Right atrium auricular region (tissue), 2 donors: ENCODE measurements at places on chromosomes 5 and 9. TPM values are rescaled to one million over a fixed set of nuclear protein-coding genes. Genes with fewer than 3 reads are reported as not detected.

Gene GPX3
- 2,222 TPM for total RNA-seq

Gene FGF10
- 0.75 TPM for total RNA-seq

Gene AMACR
- 12.6 TPM for total RNA-seq

DNA sequence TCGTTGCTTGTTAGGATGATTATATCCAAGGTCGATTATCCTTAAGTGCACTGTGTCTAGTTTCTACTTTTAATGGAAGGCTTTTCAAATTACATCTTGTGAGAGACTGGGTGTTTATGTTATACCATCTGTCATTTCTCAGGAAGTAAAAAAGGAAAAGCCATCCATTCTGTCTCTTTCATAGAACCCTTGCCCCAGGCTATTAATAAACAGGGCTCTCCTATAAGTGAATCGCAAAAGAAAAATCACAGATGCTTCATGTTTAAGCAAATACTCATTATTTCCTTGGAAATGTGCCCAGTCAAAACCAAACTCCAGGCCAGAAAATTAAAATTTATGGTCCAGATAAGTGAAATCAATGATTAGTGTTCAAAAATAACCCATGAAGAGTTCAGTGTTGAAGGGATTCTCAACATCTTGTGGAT lies 58.1 kb downstream of the STARD4 start:
- DNase-seq, result no peak
- H3K27me3 ChIP-seq, result no peaks in the 10 kb centered on the region
- H3K4me1 ChIP-seq, result no peaks in the 10 kb centered on the region
- no peaks in the 10 kb centered on the region for H3K36me3 ChIP-seq
- H3K4me3 ChIP-seq, result no peak overlapping the region

DNA sequence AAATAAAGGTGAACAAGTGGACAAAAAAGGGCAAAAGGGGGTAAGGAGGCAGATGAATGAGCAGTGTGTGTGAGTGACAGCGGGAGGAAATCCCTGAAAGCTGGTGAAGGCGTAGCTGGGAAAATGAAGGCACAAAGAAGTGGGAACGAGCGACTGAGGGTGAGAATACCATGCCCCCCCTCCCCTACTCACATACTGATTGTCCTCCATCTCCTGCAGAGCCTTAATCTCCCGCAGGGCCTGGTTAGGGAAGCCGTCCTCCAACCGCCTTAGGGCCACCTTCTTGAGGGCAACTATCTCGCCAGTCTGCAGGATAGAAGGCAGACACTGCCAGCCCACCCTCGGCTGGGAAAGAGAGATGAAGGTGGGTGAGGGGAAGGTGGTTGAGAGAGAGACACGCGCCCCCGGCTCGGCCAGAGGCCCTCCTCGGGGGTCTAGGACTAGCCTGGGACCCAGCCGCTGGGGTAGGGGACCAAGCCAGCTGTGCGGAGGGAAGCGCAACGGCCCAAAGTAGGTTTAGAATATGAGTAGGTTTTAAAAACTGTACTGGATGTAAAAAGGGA lies 522 bp downstream of the CDK20 start:
- peaks cover 11% of the 10 kb centered on the region for H3K36me3 ChIP-seq
- H3K4me1 ChIP-seq, result peaks cover 22% of the 10 kb centered on the region
- DNase-seq, result no peak
- no peaks in the 10 kb centered on the region for H3K27me3 ChIP-seq
- H3K4me3 ChIP-seq, result peak overlapping the region; percentile 64
- H3K27ac ChIP-seq, result peak overlapping the region; percentile 67

DNA sequence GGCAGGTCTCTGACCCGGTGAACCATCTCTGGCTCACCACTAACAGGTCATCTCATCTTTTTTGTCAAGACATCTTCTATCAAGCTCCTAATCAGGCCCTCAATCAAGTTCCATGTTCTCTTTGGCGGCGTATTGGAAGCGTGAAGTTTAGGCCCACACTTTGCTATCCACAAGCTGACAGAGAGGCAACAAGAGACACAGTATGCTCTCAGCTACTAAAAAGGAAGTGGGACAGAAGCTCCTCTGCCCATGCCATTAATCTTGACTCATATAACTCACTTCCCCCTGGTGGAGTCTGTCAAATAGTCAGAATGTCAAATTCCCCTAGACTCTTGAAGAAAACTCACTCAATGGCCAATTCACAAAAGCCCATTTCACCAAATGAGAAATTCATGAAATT lies 77.6 kb upstream of the TMC1 start:
- H3K27me3 ChIP-seq, result no peaks in the 10 kb centered on the region
- H3K36me3 ChIP-seq, result no peaks in the 10 kb centered on the region

GRCh38 chr5:114311968-114312367 lies 49.9 kb upstream of the KCNN2 start:
- no peaks in the 10 kb centered on the region for H3K36me3 ChIP-seq
- no peak overlapping the region for H3K27ac ChIP-seq
- no peaks in the 10 kb centered on the region for H3K27me3 ChIP-seq
- H3K4me1 ChIP-seq, result no peaks in the 10 kb centered on the region
- no peak for DNase-seq

DNA sequence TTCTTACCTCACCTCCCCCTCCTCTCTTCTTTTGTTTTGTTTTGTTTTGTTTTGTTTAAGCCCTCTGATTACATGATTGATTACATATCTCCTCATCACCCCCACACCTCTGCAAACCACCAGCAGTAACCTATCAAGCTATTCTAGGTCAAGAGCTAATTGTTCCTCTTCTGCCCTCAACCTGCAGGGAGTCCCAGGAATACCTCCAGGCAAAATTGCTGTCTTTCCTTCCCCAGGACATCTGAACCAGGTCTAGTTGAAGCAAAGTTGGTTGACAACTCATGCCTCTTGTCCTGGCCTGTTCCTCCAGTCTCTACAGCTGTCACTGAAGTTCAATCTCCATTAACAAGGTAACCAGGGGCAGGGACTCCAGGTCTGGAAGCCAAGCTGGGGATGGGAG lies 80.0 kb upstream of the PTGER4 start:
- H3K4me3 ChIP-seq, result no peak overlapping the region
- H3K27me3 ChIP-seq, result no peaks in the 10 kb centered on the region
- H3K4me1 ChIP-seq, result no peaks in the 10 kb centered on the region

DNA sequence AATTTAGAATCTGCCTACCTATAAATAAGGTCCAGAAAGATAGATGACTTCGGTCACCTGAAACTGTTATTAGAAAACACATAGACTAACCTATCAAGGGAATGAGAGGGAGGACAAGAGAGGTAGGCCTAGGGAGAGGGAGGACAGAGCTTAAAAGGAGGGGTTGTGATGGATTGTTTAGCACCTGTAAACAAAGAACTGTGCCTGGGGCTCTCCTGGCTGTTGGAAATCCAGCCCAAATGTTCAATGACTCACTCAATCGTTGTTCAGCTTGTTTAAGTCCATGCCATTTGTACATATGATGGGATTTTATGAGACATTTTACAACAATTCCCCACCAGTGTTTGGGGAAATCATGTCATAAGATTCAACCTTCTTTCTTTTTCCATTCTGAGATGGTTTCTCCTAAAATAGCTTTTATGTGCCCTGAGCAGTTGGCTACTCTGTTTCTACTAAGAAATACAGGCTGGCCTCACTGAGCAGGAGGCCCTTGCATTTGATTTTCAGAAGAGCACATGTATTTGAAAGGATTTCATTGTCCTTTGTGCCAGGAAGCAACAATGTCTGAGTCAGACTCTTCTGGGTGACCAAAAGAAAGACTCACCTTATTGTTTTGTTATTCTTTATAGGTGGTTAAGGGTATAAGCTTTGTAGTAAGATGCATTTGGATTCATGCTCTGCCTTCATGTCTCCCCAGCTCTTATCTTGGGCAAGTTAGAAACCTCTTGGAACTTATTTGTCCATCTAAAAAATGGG lies 48.2 kb upstream of the GPR151 start:
- H3K27me3 ChIP-seq, result no peaks in the 10 kb centered on the region
- no peaks in the 10 kb centered on the region for H3K36me3 ChIP-seq
- no peak overlapping the region for H3K27ac ChIP-seq
- H3K4me1 ChIP-seq, result no peaks in the 10 kb centered on the region
- DNase-seq, result no peak

DNA sequence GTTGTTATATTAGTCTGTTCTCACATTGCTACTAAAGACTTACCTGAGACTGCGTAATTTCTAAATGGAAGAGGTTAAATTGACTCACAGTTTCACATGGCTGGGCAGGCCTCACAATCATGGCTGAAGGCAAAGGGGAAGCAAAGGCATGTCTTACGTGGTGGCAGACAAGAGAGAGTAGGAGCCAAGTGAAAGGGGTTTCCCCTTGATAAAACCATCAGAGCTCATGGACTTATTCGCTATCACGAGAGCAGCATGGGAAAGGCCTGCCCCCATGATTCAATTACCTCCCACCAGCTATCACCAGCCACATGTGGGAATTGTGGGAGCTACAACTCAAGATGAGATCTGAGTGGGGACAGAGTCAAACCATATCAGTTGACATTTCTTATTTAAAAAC lies 374.5 kb upstream of the RORB start:
- no peak overlapping the region for H3K4me3 ChIP-seq
- H3K27ac ChIP-seq, result no peak overlapping the region
- no peaks in the 10 kb centered on the region for H3K36me3 ChIP-seq
- no peaks in the 10 kb centered on the region for H3K27me3 ChIP-seq

DNA sequence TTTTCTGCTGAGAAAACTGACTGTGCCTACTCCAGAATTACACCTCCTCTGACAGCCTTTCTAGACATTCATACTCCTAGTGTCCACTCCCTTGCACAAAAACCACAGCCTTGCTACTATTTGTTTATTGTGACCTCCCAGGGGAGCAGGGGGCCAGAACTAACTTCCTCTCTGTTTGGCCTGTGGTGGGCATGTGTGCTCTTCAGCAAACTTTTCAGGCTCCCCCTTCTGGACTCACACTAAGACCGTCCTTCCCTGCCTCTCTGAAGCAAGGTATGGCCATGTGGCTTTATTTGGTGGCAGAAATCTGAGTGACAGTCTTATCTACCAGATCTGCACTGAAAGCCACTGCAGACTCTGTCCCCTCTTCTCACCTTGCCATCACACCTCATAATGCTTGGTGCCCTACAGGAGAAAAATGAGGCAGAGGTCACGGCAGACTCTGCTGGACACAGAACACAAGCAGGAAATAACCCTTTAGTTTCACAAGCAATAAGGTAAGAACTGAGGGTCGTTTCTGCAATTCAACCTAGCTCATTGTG lies 28.2 kb downstream of the LIFR start:
- H3K27me3 ChIP-seq, result no peaks in the 10 kb centered on the region
- no peak overlapping the region for H3K27ac ChIP-seq
- DNase-seq, result no peak
- no peak overlapping the region for H3K4me3 ChIP-seq
